ENCODE measurements at places on chromosomes 2 and 18. TPM values are rescaled to one million over a fixed set of nuclear protein-coding genes. Genes with fewer than 3 reads are reported as not detected.

The WNT10A gene
- total RNA-seq, result not detected

The TMEM17 gene
- total RNA-seq, result 4.7 TPM

GRCh38 chr2:71120195-71120594 is 9.8 kb downstream of the MCEE start:
- no peak overlapping the region for H3K27ac ChIP-seq
- H3K4me3 ChIP-seq, result no peak overlapping the region
- no peaks in the 10 kb centered on the region for H3K27me3 ChIP-seq
- no peaks in the 10 kb centered on the region for H3K4me1 ChIP-seq
- H3K36me3 ChIP-seq, result peaks cover 5% of the 10 kb centered on the region

DNA sequence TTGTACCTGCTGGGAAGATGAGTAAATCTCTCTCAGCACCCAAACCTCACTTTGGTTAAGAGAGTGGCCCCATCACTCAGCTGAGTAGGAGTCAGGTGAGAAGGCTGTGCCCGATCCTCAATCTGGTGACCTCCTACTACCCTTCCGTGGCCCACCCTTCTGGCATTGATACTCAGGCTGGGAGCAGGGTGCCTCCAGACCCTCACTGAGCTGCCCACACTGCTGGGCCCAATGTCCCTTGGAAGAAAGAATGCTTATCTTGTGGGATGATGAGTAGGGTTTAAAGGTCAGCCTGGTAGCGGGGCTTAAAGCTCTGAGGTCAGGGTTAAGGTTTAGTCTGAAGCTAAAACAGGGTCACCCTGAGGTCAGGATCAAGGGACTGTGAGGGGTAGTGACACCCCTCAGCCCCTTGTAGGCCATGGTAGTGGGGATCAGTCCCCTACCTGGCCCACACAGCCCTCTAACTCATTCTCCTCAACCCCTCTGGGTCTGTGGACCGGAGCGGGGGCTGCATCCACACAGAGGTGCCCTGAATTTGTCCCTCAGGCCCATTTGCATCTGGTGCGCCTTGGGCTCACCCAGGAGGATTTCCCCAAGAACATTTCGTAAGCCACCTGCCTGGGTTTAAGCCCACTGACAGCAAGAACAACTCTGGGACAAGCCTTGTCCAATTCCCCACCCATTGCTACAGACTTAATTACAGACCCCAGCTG is 123.8 kb downstream of the CYP26B1 start:
- no peaks in the 10 kb centered on the region for H3K27me3 ChIP-seq
- H3K4me1 ChIP-seq, result no peaks in the 10 kb centered on the region
- peak; percentile 27 for DNase-seq

DNA sequence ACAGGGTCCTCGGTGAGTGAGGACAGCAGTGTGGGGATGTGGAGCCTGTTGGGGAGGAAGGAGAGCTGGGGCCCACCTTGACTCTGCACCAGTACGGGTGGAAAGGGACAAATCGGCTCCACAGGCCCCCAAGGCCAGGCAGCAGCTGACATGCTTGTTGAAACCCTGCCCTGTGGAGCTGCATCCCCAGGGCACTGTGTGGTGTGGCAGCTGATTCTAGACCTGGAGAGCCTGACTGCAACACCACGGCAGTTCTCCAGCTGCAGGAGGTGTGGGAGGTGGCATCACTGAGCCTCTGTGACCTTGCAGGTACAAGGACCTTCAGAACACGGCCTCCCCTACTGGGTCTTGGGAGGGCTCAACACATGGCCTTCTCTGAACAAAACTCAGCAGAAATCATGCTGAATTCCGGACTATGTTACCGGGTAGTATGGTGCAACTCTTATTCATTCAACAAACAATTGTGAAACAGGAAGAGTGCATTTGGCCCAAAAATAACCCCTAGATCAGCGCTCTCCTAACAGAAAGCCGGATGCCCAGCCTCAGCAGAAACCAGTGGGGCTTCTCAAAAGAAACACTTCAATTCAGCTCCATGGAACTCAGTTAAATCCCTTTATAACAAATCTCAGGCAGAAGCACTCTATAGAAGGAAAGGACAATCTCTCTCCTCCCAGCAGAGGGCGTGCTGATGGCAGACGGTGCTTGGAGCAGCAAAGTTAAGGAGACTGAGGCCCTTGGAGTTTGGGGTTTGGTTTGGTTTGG is 104.4 kb upstream of the SALL3 start:
- H3K27ac ChIP-seq, result no peak overlapping the region
- H3K4me1 ChIP-seq, result no peaks in the 10 kb centered on the region
- no peaks in the 10 kb centered on the region for H3K27me3 ChIP-seq
- H3K4me3 ChIP-seq, result no peak overlapping the region
- no peak for DNase-seq

GRCh38 chr2:169027234-169027633 is 3.9 kb downstream of the ABCB11 start:
- no peak overlapping the region for H3K27ac ChIP-seq
- no peaks in the 10 kb centered on the region for H3K27me3 ChIP-seq
- H3K4me3 ChIP-seq, result no peak overlapping the region
- no peaks in the 10 kb centered on the region for H3K36me3 ChIP-seq
- no peak for DNase-seq

- peaks cover 6% of the 10 kb centered on the region for H3K36me3 ChIP-seq
- DNase-seq, result peak; percentile 79
- peak overlapping the region; percentile 90 for H3K27ac ChIP-seq
- H3K4me1 ChIP-seq, result peaks cover 37% of the 10 kb centered on the region
- no peaks in the 10 kb centered on the region for H3K27me3 ChIP-seq
Measured at GRCh38 chr18:21115519-21116411, 4.2 kb upstream of the ROCK1 start.

DNA sequence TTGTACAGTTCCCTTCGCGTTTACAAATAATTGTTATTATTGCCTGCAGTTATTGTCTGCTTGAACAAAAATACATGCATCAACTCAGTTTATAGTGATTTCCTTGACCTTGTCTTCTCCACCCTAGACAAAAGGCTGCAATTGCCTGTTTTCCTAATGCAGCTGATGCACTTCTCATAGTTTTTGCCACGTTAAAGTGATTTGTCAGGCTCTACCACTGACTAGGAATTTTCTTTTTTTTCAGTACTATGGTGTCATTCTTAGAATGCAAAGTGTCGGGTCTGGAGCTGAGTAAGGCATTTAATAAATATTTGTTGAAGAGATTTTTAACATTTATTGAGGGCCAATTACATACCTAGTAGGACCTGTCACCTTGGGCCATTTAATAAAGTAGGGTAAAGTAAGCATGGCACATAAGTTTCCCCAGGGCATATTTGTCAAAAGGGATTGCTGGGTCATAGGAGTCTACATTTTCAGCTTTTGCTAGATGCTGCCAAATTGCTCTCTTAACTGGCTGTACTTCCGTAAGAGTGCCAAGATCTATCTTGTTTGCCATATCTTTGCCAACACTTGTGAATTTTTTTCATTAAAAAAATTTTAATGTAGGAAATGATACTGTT is 24.1 kb downstream of the ACSL3 start:
- H3K27me3 ChIP-seq, result no peaks in the 10 kb centered on the region
- no peak overlapping the region for H3K27ac ChIP-seq
- peaks cover 11% of the 10 kb centered on the region for H3K4me1 ChIP-seq
- H3K4me3 ChIP-seq, result no peak overlapping the region
- no peak for DNase-seq
- H3K36me3 ChIP-seq, result peaks cover 9% of the 10 kb centered on the region

- H3K4me1 ChIP-seq, result peaks cover 27% of the 10 kb centered on the region
- peaks cover 93% of the 10 kb centered on the region for H3K36me3 ChIP-seq
- H3K27me3 ChIP-seq, result no peaks in the 10 kb centered on the region
- DNase-seq, result no peak
Measured at GRCh38 chr2:36545871-36546416, 52.0 kb downstream of the FEZ2 start.

GRCh38 chr2:188349019-188349418 is 57.3 kb downstream of the GULP1 start:
- peaks cover 30% of the 10 kb centered on the region for H3K4me1 ChIP-seq
- no peaks in the 10 kb centered on the region for H3K27me3 ChIP-seq
- no peak overlapping the region for H3K4me3 ChIP-seq
- no peak for DNase-seq
- H3K27ac ChIP-seq, result no peak overlapping the region

GRCh38 chr18:24271381-24272228 is 126.0 kb downstream of the OSBPL1A start:
- H3K4me1 ChIP-seq, result peaks cover 16% of the 10 kb centered on the region
- peak overlapping the region; percentile 83 for H3K4me3 ChIP-seq
- no peaks in the 10 kb centered on the region for H3K36me3 ChIP-seq
- DNase-seq, result peak; percentile 79
- H3K27me3 ChIP-seq, result no peaks in the 10 kb centered on the region

DNA sequence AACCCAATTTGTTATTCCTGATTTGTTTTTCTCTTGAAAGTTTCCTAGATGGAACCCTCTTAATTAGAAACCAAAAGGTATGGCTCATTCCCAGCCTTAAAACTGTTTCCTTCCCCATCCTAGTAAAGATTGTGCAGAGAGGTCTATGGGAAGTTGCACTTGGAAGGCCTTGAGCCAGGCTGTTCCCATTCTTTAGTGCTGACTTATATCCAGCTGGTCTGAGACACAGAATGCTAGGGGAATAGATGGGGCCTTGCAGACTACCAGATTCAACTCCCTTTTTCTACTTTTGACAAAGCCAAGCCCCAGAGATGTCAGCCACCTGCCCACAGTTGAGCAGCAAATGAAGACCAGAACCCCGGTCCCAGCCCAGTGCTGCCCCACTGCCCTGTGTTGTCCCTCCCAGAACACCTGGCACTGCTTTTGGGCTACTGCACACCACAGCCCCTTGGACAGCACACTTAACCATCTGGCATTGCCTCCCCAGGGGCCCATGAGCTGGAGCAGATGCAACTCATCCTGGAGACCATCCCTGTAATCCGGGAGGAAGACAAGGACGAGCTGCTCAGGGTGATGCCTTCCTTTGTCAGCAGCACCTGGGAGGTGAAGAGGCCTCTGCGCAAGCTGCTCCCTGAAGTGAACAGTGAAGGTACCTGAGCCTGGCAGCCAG is 98.2 kb downstream of the MRO start:
- no peaks in the 10 kb centered on the region for H3K36me3 ChIP-seq
- no peak overlapping the region for H3K4me3 ChIP-seq
- no peak for DNase-seq
- no peaks in the 10 kb centered on the region for H3K27me3 ChIP-seq
- H3K27ac ChIP-seq, result no peak overlapping the region
- no peaks in the 10 kb centered on the region for H3K4me1 ChIP-seq

- no peak for DNase-seq
- peaks cover 16% of the 10 kb centered on the region for H3K4me1 ChIP-seq
- H3K36me3 ChIP-seq, result no peaks in the 10 kb centered on the region
- H3K27ac ChIP-seq, result no peak overlapping the region
- no peak overlapping the region for H3K4me3 ChIP-seq
Measured at GRCh38 chr2:133077269-133077822, 407.3 kb upstream of the LYPD1 start.

- peaks cover 59% of the 10 kb centered on the region for H3K36me3 ChIP-seq
- no peak overlapping the region for H3K27ac ChIP-seq
- H3K4me3 ChIP-seq, result peak overlapping the region; percentile 62
- no peaks in the 10 kb centered on the region for H3K27me3 ChIP-seq
- DNase-seq, result no peak
- peaks cover 25% of the 10 kb centered on the region for H3K4me1 ChIP-seq
Measured at GRCh38 chr18:49487711-49488310, 777 bp upstream of the C18orf32 start.
